ENCODE measurements at places on chromosomes 3 and 15.

DNA sequence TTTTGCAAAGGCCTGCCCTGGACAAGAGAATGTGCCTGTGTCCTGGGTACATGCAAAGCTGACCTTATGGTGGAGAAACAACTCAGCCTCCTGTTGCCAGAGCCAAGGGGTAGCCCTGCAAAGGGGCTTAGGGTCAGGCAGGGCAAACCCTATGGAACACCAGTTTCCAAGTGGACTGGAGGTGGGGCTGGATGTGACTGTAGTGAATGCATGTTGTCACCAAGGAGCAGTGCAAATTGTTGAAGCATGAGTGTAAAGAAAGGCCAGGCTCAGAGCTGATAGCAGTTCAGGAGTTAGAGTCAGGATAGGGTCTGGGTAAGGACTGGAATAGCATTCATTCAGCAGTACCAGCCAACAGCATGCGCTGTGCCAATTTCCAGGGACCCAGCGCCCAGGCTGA, 82.9 kb upstream of the PXYLP1 start:
- DNase-seq = no peak

DNA sequence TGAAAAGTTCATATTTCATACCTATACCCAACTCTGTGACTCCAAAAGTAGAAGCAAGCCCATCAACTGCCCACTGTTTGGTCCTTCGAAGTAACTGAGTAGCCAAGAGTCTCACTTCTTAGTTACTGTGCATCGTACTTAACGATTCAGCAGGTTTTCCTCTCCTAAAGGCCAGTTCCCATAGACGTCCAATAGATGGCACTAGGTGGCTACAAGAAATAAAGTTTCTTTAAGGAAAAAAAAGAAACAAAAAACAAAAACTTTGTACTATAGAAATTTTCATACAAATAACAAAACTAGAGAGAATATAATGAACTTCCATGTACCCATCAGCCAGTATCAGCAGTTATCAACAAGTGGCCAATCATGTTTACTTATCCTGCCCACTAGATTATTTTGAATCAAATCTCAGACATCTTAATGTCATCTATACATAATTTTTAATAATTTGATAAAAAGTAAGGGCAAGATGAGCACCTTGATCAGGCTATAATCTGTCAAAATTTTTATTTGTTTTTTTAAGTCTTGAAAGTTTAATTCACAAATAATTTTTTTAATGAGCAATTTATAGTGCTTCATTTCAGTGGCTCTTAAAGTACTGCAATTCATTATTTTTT, 63.8 kb upstream of the ACP3 start:
- DNase-seq = peak; percentile 50

DNA sequence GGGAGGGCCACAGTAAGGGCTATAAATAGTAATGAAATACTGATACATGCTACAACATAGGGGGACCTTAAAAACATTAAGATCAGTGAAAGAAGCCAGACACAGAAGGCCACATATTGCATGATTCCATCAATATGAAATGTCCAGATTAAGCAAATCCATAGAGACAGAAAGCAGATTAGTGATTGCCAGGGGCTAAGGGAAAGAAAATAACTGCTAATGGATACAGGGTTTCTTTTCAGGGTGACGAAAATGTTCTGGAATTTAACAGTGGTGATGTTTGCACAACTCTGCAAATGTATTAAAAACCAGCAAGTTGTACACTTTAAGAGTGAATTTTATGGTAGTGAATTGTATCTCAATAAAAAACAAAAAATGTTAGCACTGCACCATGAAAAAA, 37.0 kb downstream of the PIK3R4 start:
- no peak for DNase-seq

DNA sequence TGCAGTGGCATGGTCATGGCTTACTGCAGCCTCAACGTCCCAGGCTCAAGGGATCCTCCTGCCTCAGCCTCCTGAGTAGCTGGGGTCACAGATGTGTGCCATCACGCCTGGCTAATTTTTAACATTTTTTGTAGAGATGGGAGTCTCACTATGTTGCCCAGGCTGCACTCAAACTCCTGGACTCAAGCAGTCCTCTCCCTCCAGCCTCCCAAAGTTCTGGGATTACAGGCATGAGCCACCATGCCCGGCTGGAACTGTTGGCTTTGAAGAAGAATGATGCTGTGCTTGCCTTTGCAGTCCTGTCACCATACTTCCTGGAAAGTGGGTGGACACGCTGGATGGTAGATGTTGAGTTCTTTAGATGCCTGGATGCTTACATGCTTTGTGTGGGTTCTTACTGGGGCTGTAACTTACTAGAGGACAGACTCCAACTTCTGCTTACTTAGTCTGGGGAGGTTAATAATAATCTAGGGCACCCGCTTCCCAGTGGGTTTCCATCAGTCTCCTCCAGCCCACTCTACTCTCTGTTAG, 36.7 kb downstream of the IGF1R start:
- no peak for DNase-seq

DNA sequence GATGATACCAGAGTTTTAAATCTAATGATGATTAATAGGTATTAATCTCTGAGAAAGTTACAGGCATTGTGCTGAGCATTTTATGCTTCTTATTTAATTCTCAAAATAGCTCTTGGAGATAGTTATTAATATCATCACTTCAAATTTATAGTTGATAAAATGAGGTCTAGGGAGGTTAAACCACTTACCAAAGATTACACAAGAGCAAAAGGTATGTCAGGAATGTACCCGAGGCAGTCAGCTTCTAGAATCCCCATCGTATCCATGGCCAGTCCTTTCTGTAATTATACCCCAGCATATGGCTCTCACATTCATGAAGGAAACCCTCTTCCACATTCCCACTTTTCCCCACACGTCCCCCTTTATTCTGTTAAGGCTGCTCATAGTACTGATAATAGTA, 421.3 kb downstream of the PYDC2 start:
- no peak for DNase-seq

GRCh38 chr3:134471521-134472193, 14.1 kb downstream of the ANAPC13 start:
- DNase-seq = no peak

- no peak for DNase-seq
Observed at GRCh38 chr3:177321819-177322218, 124.5 kb upstream of the TBL1XR1 start.

DNA sequence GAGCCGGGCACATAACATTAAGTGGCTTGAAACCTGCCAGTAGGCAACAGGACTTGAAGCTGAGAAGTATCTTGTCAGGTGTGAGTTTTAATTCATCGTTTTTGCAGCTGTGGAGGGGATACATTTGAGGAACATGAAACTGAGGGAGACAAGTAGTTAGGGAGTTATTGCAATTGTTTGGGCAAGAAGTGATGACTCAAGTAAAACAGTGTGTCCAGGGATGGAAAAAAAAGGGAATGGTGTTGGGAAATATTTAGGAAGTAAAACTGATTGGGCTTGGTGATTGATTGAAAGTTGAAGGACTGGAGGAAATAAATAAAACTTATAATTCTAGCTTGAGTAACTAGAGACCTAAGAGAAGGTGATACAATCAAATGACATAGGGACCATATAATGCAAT, 85.5 kb downstream of the NCEH1 start:
- DNase-seq = no peak

GRCh38 chr3:123449997-123450604, 1.2 kb upstream of the ADCY5 start:
- no peak for DNase-seq

- peak; percentile 50 for DNase-seq
Observed at GRCh38 chr3:11238060-11238459, 34.1 kb upstream of the ATG7 start.

GRCh38 chr15:67832031-67832551, 6.8 kb downstream of the SKOR1 start:
- DNase-seq = no peak

DNA sequence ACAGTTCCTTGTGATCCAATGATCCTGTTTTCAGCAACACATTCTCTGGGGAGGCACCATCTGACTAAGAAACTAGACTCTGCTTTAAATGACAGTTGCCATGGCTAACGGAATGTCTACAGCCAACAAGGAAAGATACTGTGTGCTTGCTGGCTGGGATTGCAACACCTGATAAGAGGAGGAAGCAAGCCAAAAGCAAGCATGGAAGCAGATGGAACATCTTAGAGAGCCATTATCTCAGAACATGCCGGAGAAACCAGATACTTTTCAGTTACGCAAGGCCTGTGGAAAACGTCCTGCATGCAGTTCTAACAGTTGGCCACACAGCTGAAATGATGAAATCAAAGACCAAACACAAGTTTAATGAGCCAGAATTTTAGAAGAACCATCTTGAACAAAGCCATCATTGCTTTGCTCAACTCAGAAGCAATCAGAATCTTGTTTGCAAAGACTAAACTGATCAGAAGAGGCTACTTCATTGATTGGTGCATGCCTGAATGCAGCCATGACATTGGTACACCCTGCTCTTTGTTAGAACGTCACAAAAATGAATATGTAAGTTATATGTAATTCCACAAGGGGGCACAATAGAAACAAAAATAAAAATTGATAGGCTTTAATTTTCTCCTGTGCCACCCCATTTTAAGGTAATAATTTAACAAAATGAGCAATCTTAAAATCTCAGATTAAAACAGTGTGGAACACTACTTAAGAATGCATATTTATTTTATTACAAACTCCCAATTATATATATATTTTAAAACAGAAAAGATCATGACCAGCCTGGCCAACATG, 50.8 kb downstream of the GXYLT2 start:
- peak; percentile 84 for DNase-seq

GRCh38 chr3:127701280-127701911, 28.6 kb downstream of the ABTB1 start:
- DNase-seq = no peak

DNA sequence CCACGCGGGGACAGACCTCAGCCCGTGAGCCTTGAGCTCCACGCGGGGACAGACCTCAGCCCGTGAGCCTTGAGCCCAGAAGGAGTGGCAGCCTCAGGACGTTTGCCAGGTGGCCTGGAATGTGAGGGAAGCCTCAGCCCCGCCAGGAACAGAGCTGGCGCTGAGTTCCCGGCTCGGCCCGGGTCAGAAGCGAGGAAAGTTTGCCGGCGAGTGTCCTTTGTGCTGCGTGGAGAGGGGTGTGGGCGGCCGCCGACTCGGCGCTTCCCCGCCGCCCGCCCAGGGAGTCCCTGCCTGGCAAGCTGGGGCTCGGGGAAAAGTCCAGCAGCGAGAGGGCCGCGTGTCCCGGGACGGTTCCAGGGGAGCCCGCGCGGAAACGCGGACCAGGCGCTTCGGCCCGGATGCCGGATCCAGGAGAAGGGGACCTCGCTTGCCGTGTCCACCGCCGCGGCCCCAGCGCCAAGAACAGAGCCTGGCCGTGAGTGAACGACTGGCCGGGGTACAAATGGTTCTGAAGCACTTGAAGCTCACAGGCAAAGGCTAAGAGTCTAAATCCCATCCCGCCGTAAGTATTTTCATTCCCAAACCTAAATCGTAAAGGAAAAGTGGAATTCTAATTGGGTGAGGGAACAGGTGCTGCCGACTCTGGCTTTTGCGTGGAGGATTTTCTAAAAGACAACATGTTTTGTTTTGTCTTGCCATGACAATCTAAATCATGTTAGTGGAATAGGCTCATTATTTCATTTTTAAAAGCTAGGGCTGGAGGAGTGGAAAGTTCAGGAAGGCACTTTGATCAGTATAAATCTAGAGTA, 1.7 kb downstream of the LRRN1 start:
- no peak for DNase-seq

DNA sequence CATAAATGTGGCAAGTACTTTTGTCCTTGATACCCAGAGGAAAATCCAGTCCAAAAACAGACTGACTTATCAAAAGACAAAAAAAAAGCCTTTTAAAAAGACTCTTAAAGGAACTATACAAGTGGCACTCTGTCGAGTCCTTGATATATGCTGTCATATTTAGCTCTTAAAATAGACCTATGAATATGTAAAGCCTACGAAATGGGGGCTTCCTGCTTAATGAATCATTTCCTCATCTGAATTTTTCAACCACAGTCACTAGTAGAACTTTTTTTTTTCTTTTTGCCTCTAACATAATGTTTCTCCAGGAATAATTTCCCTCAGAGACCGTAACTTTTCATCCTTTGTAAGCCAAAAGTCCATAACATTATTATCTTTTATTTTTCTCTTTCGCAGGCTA, 95.8 kb downstream of the P3H2 start:
- no peak for DNase-seq

DNA sequence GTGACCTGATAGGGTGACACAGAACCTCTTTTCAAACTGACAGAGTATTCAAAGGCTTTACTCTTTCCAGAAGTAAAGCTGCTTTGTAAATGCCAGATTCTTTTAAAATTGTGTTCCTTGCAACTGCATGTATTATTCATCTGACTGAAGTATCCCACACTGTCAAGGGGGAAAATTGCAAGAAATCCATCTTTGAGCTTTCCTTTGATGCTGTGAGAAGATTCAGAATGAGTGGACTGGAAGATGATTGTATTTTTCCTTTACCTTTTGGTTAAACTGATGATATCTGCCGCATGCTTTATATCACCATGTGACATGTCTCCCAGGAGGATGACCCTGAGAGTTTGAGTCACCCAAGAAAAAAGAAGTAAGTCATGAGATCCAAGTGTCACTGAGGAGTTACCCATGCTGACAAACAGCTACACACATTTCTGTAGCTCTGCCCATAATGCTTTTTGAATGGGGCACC, 250.8 kb upstream of the CBLB start:
- no peak for DNase-seq

DNA sequence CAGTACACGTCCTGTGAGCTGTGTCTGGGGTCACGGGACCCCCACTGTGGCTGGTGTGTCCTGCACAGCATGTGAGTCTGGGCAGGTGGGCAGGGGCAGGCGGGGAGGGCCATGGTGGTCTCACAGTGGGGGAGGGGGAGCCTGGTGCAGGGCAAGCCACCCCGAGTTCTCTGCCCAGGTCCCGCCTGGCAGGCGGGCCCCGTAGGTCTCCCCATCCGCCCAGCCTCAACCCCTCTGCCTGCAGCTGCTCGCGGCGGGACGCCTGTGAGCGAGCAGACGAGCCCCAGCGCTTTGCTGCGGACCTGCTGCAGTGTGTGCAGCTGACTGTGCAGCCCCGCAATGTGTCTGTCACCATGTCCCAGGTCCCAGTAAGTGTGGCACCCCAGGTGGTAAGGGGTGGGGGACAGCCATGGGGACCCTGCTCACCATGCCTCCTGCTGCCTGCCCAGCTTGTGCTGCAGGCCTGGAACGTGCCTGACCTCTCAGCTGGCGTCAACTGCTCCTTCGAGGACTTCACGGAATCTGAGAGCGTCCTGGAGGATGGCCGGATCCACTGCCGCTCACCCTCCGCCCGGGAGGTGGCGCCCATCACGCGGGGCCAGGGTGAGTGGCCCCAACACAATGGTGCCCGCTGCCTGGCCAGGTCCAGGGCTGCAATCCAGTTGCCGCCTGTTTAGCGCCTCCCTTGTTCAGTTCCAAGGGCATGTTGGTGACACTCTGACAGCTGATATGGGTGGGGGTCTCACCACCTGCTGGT, 21.9 kb downstream of the PLXNA1 start:
- no peak for DNase-seq

DNA sequence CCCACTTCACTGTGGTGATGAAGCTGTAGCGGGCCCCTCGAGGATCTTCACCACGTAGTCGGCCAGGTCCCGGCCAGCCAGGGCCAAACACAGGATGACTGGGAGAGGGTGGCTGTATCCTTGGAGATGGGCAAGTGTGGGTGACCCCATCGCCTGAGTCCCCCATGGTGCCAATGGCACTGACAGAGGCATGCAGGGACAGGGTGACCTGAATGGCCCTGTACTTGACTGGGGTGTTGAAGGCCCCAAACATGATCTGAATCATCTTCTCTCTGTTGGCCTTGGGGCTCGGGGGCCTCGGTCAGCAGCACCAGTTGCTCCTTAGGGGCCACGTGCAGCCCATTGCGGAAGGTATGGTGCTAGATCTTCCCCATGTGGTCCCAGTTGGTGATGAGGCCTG, 17.1 kb upstream of the AP3B2 start:
- no peak for DNase-seq

Data from AG08396 (cell line).